ENCODE measurements at places on chromosomes 3 and 15.

DNA sequence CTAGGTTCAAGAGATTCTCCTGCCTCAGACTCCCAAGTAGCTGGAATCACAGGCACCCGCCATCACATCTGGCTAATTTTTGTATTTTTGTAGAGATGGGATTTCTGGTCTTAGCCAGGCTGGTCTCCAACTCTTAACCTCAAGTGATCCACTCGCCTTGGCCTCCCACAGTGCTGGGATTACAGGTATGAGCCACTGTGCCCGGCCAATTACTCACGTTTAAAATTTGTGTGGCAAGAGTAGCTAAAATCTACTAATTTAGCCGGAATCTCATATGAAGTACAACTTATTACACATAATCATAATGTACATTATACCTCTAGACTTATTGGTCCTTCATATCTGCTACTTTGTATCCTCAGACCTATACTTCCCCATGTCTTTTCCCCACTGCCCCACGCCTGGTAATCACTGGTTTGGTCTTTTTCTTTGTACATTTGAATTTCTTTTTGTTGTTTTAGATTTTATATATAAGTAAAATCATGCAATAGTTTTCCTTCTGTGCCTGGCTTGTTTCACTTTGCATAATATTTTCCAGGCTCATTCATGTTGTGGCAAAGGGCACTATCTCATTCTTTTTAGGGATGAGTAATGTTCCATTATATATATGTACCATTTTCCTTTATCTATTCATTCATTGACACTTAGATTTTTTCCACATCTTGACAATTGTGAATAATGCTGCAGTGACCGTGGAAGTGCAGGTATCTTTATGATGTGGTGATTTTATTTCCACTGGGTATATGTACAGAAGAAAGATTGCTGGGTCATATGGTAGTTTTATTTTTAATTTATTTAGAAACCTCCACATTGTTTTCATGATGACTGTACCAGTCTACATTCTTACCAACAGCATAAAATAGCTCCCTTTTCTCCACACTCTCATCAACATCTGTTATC, 605.0 kb upstream of the CBLB start:
- no peak for DNase-seq

DNA sequence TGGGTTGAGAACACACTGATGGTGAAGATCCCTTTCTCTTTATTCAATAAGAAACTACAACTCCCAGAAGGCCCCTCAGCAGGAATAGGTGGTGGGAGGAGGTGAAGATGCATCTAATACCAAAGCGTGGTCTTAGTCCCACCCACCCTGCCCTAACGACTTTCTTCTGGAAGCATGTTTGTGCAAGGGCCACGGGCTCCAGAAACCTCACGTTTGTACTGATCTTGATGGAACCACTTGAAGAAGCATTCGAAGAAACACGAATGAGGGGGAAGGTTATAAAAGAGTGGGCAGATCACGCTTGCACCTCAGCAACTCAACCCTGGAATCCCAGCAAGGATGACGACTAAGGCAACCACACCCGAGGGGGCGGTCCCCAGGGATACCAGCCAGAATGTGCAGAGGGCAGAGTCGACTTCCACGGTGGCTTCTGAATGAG, 10.6 kb upstream of the SLC25A36 start:
- DNase-seq = no peak

DNA sequence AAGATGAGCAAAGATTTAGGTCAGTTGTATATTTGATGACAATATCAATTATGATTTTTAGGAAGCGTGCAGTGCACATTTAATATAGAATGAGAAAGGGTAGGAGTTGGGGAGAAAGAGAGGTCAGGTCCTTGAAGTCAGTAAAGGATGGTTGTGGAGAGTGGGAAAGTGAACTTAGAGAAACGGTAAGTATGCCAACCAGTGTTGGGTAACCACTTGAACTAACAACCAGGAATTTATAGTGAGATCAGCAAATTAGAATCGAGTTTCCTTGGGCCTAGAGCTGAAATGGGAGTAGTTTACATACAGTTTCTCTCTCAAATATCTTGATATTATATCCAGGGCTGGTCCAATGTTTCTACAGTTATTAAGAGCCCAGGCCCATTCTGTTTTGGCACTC, 188.5 kb upstream of the RBMS3 start:
- DNase-seq = no peak

DNA sequence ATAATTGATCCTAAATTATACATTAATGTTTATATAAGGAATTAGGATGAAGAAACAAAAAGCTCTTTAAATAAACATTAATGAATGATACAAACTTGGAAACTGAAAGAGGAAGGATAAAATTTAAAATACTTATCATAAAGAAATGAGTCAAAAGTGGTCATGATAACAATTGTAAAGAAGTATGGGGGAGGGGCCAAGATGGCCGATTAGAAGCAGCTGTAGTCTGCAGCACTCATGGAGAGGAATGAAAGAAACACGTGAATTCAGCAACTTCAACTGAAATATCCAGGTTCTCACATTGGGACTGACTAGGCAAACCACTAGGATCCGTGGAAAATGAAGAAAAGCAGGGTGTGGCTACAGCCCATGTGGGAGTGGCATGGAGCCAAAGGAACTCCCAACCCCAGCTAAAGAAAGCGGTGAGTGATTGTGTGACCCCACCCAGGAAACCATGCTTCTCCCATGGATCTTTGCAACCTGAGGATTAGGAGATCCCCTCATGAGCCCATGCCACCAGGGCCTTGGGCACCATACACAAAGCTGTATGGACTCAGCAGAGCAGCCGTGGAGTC, 13.1 kb upstream of the CP start:
- DNase-seq = no peak

DNA sequence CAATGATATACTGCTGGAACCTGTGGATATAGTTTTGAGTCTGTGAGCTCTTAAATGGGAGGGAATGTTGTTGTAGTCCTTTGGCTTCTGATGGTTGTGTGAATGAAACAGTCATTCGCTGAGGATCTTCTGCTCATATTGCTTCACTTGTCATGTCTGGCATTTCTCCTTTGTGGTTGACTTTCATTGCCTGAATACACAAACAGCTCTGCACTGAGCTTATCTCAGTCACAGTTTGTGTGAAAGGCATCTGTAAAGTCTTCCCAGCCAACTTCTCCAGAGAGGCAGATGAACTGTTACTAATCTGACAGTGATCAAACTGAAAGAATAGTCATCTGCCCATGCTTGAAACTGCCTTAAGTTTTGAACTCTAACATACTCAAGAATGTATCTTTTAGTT, 59.8 kb downstream of the TMED3 start:
- DNase-seq = no peak

DNA sequence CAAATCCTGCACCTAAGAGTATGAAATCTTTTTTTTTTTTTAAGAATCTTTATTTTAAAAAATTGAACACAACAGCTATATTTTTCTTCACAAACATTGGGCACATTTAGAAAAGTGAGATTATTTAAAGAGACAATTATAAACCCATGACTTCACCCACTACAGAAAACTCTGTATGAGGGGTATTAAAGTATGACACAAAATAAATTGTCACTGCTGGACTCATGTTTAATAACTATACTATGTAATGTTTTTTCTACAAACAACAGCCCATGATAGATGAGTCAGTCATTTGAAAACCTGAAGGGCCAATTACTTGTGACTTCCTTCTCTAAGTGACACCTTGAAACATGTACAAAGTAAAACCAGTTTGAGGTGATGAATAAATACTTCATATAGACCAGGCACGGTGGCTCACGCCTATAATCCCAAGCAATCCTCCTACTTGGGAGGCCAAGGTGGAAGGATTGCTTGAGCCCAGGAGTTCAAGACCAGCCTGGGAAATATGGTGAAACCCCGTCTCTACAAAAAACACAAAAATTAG, 36.0 kb downstream of the AQR start:
- DNase-seq = no peak

GRCh38 chr3:126060613-126061145, 23.2 kb downstream of the SLC41A3 start:
- DNase-seq = no peak

GRCh38 chr3:23202921-23203707, at the start of gene UBE2E2:
UBE2E2 (plus strand) TSS chr3:23203327.
- peak; percentile 27 for DNase-seq

DNA sequence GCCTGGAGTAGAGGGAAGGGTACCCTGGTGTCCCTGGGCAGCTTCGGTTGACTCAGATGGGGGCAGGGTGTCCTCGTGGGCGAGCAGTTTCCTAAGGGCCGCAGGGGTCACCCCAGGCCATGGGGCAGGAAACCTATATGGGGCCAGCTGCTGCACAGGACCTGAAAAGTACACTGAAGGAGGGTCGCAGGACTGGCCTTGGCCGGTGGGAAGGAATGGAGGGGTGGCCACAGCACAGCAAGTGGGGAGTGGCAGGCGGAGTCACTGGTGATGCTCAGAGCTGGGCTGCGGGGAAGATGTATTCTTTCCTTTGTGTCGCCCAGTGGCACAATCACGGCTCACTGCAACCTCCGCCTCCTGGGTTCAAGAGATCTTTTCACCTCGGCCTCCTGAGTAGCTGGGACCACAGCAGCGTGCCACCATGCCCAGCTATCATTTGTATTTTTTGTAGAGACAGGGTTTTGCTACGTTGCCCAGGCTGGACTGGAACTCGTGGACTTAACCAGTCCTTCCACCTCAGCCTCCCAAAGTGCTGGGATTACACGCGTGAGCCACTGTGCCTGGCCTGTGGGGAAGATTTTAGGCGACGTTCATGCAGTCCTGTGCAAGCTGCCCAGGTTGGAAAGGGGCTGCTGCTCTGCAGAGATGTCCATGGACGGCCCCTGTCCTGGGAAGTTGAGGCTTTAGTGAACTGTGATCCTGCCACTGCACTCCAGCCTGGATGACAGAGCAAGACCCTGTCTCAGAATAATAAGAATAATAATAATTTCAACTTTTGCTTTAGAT, 57.2 kb downstream of the EFCAB12 start:
- DNase-seq = no peak
